Suppressor macrophage treated with lipopolysaccharide for 4 hours (primary cell): ENCODE measurements at places on chromosomes 7 and 10.

DNA sequence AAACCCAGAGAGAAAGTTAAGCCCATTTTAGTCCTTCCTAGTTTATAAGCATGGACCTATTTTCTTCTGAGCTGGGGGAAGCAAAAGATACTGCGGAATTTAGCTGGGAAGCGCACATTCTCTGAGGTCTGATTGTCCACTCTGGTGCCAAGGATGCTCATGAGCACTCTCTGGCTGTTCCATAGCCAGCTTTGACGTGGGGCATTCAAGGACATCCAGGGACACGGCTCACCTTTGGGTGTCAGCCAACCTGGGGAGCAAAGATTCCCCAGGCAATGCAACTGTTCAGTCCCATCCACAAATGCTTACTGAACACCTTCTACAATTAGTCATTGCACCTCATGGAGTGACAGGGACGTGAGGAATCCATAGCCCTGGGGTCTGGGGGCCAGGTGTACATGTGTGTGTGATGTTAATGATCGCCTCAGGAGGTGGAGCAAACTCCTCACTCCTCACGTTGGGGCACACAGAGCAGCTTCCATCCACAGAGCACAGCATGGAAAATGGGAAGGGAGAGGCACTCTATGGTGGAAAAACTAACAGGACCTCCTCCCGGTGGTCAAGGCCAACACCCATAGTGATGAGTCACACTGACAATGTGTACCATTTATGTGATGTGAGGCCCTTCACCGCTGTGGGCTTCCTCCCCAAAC lies 67.5 kb upstream of the IGFBP3 start:
- DNase-seq: no peak

- no peak for DNase-seq
Observed at GRCh38 chr10:74921744-74922143, 95.3 kb downstream of the KAT6B start.

DNA sequence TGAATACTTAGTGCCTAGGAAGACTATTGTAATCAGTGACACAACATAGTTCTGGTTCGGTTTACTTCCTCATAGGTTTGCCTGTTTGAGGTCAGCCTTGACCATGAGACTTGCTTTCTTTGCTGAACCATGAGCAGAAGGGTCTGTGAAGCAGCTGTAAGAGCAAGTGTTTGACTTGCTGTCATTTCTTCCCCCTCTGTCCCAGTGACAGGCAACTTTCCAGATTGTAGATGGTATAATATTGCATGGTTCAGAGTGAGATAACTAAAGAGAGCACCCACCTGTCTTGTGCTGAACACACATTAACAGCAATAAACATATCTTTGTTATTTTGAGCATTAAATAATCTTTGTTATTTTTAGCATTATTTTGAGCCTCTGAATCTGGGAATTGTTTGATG lies 9.3 kb upstream of the RTKN2 start:
- no peak for DNase-seq

GRCh38 chr10:102599565-102600327 lies 44.5 kb upstream of the TRIM8 start:
- DNase-seq: no peak

- DNase-seq: peak; percentile 80
Observed at GRCh38 chr7:43834463-43835251, 34.7 kb downstream of the MRPS24 start.

- DNase-seq: peak; percentile 39
Observed at GRCh38 chr7:140231771-140232491, 55.1 kb upstream of the KDM7A start.

GRCh38 chr7:87878208-87878735 lies 2.0 kb downstream of the DBF4 start:
- no peak for DNase-seq

GRCh38 chr7:92645114-92646061 lies 55.2 kb upstream of the FAM133B start:
- DNase-seq: peak; percentile 44

DNA sequence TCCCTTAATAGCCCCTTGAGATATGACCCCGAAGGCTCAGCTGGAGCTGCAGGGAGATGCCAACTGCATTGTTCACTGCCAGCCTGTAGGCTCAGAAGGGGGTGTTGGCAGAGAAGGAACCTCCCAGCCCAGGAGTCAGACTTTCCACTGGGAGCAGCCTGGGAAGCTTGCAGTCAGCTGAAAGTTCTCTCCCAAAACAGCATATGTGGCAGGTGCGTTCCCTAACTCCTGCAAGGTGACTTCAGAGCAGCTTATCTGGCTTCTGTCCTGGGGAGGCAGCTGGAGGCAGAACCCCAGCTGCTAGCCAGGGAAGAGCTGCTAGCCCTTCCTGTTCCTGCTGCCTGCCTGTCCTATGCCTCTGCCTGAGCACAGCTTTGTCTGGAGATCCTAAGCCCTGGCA lies 8.1 kb downstream of the SFTPA2 start:
- no peak for DNase-seq

GRCh38 chr10:5546891-5547680 lies 22.3 kb downstream of the CALML3 start:
- DNase-seq: no peak

GRCh38 chr7:23710000-23710399 lies at the start of gene STK31:
STK31 (plus strand) TSS chr7:23710219; CDS start chr7:23710286, 67 bp downstream.
- no peak for DNase-seq

DNA sequence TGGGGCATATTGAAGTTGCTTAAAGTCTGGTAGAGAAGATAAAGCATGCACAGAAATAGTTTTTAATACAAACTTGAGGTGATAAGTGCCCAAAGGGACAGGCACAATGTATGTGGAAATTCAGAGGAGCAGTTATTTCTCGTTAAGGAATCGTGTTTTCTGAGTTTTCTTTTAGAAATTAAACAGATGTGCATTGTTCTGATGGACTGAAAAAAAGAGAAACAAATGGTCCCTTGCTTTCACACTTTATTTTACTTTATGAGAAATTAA lies 45.6 kb downstream of the CNNM2 start:
- no peak for DNase-seq

GRCh38 chr7:158284121-158284520 lies 303.5 kb downstream of the PTPRN2 start:
- DNase-seq: no peak

GRCh38 chr10:28810057-28810870 lies 132.9 kb downstream of the BAMBI start:
- DNase-seq: peak; percentile 9

- DNase-seq: peak; percentile 5
Observed at GRCh38 chr10:21292763-21293517, 232.5 kb downstream of the SKIDA1 start.

DNA sequence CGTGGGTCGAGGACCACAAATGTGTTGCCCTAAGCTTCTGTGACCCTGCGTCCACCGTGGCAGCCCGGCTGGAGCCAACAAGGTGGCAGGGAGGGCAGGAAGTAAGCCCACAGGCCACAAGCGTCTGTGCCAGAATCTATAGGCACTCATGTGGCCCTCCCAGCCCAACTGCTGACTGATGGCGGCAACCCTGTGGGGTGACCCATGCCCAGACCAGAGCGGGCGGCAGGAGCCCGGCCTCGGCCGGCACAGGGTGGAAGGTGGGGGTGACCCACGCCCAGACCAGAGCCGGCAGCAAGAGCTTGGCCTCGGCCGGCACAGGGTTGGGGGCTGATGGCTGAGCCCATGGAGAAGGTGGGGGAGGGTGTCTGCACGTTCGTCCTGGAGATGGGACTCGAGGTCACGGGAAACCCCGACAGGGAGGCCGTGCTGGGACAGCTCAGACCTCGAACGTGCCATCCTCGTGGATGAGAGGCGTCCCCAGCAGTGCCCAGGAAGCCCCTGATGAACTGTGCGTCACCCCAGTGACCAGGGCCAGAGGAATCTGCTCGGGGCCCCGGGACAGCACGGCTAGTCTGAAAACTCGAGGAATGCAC lies 181.0 kb downstream of the ELFN1 start:
- no peak for DNase-seq

GRCh38 chr10:87759551-87759950 lies 58.5 kb downstream of the ATAD1 start:
- peak; percentile 61 for DNase-seq

DNA sequence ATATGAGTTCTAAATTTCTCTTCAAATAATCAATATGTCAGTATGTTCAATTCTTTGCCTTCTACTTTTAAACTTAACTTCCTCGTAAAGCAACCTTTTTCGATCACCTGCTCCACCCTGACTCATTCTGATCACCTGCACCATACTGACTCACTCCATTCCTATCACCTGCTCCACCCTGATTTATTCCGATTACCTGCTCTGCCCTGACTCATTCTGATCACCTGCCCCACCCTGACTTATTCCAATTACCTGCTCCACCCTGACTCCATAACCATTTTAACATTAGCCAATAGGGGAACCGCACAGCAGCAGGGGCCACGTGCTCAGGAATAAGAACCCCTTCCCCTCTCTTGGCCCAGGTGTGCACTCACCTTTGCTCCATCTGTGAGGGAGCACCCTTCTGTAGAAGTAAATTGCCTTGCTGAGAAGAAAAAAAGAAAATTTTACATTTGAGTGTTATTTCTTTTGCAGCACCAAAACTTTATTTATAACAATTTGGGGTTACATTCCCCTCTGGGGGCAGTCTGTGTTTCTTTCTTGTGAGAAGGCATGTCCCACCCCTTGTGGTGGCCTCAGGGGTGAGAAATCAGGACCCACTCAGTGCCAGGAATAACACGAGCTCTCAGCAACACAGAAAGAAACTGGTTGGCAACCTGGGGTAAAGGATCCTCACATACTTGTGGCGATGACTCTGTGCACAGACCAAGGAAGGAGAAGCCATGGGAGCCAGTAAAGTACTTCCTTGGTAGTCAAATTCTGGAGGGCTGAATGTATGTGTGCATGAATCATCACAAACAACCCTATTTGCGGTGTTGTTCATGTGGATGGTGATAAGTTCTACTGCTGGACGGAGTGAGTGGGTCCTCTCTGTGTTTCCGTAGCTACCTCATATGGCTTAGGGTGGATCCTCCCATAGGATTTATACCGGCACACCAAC lies 29.4 kb upstream of the PPP1R9A start:
- no peak for DNase-seq
